Activated CD4-positive, alpha-beta T cell treated with anti-CD3 and anti-CD28 coated beads for 48 hours (primary cell): ENCODE measurements at places on chromosomes 3 and 15.

DNA sequence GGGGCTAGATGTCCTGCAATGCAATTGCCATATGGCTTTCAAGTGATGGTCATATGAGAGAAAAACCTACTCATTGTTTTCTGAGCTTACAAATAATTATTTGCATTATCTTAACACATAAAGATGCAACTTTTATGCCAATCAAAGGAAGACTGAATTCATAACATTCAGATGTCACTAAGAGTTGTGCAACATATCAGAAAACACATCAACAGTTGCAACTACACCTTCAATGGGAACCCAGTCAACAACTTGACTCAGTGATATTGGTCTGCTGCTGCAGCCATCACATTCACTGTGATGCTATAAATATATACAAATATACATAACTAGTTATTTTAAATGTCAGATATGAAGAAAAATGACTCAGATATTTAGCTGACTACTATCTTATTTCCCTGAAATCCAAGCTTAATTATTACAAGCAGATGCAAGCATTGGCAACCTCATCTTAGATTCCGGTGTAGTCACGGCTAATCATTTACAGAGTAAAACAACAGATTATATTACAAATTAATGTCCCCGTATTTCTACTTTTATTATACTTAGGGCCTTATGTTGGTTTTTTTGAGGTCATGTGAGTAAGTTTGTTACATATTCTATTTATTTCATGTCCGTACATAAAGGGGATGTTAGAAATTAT is 23.7 kb downstream of the CNTN3 start:
- no peak for DNase-seq

DNA sequence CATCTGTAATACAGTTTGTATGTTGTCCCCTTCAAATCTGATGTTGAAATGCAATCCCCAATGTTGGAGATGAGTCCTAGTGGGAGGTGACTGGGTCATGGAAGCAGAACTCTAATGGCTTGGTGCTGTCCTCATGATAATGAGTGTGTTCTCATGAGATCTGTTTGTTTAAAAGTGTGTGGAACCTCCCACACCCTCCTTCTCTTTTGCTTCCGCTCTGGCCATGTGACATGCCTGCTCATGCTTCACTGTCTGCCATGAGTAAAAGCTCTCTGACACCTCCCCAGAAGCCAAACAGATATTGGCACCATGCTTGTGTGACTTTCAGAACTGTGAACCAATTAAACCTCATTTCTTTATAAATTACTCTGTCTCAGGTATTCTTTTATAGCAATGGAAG is 794.0 kb upstream of the CFAP20DC start:
- DNase-seq: no peak

GRCh38 chr3:189222927-189223636 is 51.3 kb downstream of the TPRG1 start:
- no peak for DNase-seq

- DNase-seq: no peak
These were observed 93.6 kb downstream of the TBC1D2B start for GRCh38 chr15:77983708-77984445.
